ENCODE measurements at places on chromosomes 7 and 10.

GRCh38 chr10:116138897-116139296 lies 134.1 kb downstream of the GFRA1 start:
- DNase-seq: no peak

GRCh38 chr10:131774681-131775085 lies 126.1 kb upstream of the PPP2R2D start:
- DNase-seq: peak; percentile 13

DNA sequence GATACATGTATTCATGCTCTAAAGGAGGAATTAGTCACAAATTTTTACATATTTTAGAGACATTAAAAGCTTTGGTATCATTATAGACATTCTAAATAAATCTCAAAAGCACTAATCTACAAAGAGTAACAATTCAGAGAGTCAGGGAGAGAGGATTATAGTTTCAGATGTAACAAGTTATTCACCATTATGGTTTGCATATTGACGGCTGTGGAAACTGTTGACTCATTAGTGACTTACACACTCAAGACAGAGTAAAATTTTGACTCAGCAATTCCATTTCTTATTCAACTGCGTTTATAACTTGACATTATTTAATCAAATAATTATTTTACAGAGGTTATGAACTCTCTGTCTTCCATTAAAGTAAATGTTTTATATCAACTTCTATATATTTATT lies 95.4 kb upstream of the SEMA3C start:
- DNase-seq: no peak

GRCh38 chr7:112124061-112124766 lies 82.0 kb downstream of the DOCK4 start:
- no peak for DNase-seq

DNA sequence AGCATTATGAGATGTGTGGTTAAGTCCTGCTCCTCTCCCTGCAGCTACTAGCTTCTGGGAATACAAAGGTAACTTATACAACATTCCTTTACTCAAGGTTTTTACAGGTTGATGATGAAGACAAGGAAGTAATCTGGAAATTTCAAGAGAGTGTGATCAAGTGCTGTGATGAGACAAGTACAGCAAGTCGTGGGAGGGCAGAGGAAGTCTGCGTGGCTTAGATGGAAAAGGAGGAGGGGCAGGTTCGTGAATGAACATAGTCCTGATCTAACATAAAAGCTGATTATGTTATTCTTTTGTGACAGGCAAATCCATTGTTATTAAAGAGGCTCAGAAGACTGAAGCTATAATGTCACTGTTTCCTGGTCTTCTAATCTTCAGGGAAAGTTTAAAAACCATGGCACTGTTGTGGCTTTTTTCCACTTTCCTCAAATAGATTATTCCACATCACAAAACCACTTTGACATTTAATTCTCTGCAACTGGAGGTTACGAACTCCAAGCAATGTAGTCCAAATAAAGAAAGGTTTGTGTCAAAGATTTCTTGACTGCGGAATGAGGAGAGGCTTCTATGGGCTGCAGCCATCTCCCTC lies 84.1 kb downstream of the CPXM2 start:
- no peak for DNase-seq

DNA sequence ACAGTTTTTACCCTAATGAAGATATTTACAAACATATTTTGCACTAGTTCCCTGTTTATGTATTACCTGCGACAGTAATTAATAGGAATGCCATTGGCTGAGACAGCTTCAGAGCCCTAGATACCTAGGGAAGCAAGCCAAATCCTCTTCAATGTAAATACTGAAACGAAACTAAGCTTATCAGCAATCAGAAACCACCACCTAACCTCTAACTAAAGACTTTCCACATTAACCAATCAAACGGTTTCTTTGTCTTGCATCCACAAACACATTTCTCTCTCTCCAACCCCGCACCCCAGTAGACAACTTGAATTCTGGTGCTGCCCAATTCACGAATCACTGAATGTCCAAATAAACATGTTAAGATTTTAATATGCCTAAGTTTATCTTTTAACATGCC lies 474.4 kb upstream of the C7orf33 start:
- DNase-seq: no peak

- peak; percentile 92 for DNase-seq
These were observed 14.8 kb downstream of the ADAM8 start for GRCh38 chr10:133261726-133262325.

DNA sequence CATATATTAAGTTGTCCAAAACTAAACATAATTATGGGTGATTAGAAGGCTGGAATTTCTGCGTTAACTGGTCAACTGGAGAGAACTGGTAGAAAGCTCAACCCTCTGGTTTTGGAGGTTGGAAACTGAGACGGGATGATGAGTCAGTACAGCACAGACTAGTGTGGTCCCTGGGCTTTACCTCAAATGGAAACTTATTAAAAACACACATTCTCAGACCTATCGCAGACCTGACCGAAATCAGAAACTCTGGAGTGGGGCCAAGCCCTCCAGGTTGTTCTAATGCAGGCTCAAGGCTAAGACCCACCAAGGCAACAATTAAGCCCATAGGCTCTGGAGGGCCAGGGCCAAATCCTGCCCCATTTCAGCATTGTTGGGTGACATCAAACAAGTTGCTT lies 136.9 kb downstream of the KCNMA1 start:
- no peak for DNase-seq

DNA sequence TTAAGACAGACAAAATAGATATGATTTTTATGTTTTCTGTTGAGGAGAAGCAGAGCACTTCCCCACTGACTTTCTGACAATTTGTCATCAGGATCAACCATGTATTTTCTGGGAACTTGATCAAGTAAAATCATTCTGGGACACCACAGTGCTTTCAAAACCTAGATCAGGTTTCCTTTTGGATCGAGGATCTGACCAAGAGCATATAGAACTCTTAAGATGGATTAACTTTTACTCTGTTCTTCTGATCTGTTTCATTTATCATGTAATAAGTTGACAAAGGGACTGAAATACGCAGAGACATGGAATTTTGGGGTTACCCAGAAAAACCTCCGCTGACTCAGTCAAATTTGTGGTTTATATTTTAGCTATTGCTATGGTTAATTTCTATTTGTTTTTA lies 136.0 kb upstream of the WNT16 start:
- DNase-seq: no peak

- no peak for DNase-seq
These were observed 984.3 kb downstream of the REEP3 start for GRCh38 chr10:64505501-64505900.

GRCh38 chr7:135736586-135737305 lies 8.8 kb upstream of the SLC13A4 start:
- no peak for DNase-seq

DNA sequence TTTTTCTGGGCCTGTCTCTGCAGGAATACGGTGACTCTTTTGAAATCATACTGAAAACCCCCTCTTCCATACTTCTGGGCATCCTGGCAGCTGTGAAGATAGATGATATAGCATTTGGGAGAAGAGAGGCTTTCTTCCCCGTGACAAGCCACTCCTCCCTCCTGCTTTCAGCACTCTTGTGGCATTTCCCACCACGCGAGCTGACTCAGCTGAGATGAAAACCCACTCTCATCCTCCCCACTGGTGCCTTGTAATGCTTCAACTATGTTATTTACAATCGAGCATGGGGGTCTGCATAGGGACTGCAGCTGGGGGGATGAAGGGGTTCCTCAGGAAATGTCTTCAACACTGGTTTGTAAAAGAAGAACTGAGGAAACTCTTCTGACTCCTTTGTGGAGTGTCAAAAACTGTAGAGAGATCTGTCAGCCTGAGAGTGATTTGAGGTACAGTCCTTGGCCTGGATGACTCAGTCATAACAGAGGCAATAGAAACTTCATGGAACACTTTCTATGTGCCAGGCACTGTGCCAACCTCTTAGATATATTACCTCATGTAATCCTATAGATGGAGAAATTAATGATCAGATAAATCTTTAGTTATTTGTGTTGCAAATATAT lies 1.7 kb upstream of the TBATA start:
- DNase-seq: no peak

DNA sequence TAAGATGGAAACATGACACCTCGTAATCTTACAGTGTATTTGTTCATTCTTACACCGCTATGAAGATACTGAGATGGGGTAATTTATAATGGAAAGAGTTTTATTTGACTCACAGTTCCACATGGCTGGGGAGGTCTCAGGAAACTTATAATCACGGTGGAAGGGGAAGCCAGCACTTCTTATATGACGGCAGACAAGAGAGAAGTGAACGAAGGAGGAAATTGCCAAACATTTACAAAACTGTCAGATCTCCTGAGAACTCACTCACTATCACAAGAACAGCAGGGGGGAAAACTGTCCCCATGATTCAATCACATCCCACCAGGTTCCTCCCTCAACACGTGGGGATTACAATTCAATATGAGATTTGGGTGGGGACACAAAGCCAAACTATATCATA lies 282.3 kb downstream of the HGF start:
- DNase-seq: no peak

- no peak for DNase-seq
These were observed 492.2 kb downstream of the CCSER2 start for GRCh38 chr10:84820596-84820995.

- no peak for DNase-seq
These were observed 64.8 kb downstream of the ARMC3 start for GRCh38 chr10:22992621-22993020.

GRCh38 chr10:80701706-80702105 lies 164.0 kb downstream of the SH2D4B start:
- no peak for DNase-seq

- no peak for DNase-seq
These were observed 19.8 kb downstream of the CRHR2 start for GRCh38 chr7:30662431-30662939.
